ENCODE measurements at places on chromosomes 2 and 18.

DNA sequence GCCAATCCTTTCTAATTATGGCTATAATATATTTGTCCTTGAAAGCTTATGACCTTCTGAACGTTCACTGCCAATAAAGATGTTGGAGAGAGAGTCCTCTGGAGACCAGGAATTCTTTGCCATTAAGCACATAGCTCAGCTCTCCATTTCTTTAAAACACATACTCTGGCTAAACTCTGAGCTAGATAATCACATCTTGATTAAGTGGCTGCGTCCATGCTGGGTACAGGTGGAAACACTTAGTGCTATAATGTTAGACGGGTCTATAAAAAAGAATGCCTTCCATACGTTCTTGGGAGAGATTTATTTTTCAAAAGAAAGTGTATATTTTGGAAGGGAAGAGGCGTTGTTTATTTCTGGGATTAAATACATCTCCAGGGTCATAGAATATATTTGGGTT lies 314.5 kb downstream of the LPIN1 start:
- no peak for DNase-seq

GRCh38 chr2:28366496-28367282 lies 26.0 kb upstream of the FOSL2 start:
- DNase-seq: no peak

DNA sequence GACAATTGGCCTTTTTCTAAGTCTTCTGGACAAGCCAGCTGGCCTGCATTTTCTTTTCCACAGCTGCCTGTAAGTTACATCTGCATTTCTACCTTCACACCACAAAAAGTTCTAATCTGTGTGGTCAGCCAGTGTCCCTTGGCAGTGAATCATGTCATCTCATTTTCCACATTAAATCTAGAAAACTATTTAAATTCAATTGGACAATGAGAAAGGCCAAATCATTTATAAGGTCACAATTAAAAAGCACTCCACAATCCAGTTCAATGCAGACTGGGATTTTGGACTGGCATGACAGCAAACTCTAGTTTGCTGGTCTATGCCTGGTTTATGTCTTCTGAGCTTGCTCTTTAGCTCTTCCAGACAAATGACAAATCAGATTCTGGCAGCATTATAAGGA lies 494.2 kb upstream of the SPHKAP start:
- no peak for DNase-seq

DNA sequence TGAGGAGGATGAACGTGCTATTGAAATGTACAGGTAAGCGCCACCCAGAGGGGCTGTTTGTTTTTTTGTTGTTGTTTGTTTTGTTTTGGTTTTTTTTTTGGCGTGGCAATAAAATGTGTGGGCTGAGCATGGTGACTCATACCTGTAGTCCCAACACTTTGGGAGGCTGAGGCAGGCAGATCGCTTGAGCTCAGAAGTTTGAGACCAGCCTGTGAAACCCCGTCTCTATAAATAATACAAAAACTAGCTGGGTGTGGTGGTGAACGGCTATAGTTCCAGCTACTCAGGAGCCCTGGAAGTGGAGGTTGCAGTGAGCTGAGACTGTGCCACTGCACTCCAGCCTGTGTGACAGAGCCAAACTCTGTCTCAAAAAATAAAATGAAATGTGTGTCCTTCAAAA lies 6.2 kb downstream of the PDCL3 start:
- DNase-seq: no peak

DNA sequence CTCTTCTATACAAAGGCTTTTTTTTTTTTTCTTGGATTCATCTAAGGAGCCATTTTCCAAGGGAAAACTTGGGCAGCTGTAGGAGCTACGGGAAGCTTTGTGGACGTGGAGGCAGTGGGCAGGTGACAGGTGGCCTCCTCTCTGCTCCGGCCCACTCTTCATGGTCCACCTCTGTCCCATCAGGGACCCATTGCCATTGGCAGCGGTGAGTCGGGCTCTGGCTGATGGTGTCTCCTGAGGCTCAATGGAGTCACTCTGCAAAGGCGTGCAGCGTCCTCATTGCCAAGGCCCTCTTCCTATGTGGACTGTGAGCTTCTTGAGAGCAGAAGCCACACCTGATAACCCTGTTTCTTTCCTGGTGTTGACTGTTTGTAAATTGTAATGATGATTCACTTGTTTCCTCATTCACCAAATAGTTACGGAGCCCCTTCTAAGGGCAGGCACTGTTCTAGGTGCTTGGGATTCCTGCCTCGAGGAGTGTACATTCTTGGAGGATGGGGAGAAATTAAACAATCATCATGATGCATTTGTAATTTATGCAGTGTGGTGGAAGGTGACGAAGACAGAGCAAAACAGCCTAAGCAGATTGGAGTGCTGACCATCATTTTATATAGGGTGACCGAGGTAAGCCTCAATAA lies 240.3 kb upstream of the HS6ST1 start:
- no peak for DNase-seq

GRCh38 chr2:39135690-39136259 lies 14.9 kb upstream of the SOS1 start:
- DNase-seq: no peak

DNA sequence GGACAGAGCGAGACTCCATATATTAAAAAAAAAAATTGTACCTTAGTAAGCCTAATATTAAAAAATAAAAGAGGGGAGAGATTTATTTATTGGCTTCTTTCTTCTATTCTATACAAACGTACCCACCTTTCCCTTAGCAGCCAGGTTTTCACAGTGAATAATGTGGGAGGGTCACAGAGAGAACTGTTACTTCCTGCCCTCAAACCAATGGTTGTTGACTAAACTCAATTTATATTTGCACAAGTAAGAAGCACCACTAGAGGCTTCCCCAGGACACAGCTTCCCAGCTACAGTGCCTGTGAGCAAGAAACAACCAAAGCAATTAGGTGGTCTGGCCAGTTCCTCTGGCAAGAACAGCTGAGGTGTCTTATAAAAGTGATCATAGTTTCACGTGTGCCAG lies 28.9 kb upstream of the GALR1 start:
- DNase-seq: no peak

GRCh38 chr18:400456-400855 lies 100.0 kb downstream of the COLEC12 start:
- DNase-seq: no peak

DNA sequence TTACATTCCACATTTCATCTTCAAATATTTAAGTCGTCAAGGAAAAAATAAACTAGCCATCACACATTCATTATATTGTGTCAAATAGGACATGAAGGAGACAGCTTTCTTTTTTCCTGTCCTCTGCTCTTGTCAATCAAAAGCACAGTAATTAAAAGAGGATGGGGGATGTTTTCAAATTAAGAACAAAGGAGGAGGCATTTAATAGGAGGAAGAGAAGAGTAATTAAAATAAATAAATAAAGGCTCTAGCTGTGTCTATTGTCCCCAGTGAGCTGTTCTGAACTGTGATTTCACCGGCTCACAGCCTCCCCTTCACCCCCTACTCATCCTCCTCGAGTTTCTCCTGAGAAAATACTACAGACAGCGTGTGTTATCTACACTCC lies 1377.1 kb upstream of the PIK3C3 start:
- DNase-seq: no peak

DNA sequence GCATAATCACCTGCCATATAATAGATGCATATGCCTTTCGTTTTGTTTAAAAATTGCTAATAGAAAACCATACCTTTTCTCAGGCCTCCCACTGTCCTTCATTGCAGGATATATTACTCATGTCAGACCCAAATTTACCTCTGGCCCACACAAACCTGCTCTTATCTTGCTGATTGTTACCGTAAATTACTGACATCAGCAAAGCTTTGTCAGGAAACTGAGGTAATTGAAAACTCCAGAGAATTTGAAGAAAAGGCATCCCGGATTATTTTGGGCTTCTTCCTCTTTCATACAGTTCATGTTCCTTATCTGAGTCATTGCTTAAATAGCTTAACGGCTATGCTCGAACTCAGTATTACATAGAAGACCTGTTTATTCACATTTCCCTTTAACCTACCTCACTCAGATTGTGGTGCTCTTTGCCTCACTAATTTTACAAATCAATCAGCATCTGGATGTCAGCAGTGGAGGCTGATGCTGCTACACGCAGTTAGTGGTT lies 145.7 kb downstream of the ZEB2 start:
- no peak for DNase-seq

DNA sequence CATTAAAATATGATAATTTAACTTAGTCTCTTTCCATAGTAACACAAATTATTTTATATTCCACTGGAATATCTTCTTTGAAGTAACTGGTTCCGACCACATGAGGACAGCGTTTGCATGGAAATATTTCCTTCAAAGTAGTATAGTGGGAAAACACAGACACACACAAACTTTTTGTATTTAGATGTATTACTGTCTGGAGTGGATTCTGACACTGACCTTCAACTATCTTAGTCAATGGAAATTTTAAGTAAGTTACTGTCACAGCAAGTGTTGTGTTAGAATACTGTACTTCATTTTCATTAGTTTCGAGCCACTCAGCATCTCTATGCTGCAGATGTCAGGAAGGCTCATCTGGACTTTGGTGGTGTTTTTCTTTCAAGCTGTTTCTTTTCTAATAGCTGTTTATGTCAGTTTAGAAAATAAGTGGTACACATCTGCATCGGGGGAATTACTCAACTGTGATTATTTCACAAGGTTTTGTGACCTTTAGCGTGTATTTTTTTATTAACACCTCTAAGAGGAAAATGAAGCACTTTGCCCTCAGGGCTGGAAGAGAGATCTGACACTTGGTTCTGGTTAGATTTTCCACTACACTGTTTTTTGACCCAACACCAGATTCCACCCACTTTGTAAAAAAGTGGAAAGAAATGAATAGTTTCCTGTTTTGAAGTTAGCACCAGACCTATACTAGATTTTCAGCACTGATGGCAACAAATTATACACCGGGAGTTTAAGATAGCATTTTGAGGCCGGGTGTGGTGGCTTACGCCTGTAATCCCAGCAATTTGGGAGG lies 18.9 kb upstream of the THOC1 start:
- DNase-seq: no peak

DNA sequence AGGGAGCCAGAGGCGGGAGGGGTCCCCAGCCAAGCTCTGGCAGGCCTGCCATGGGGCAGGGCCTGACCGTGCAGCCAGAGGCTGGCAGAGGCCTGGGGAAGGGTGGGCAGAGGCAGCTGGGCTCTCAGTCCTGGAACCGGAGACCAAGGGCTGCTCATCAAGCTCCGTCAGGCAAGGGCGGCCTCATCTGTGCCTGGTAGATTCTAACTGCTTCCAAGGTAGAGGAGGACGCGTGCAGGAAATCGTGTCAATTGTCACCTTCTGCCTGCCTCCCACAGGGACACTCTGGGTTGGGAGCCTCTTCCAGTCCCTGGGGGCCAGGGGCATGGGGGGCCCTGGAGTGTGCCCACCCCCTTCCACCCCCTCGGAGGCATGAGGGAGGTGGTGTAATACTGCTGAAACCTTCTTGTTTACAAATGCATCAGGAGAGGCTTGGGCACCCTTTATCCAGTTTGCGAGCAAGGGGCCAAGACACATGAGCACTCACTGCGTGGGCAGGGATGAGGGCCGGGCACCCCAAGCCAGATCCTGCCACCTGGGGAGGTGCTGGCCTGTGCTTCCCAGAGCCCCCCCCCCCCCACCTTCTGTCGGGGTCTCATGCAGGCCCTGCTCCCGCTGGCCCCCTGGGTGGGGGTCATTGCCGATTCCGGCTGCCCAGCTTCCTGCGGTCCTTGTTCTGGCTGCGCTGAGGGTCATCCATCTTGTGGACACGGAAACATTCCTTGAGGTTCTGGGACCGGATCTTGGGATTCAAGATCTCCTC lies 9.0 kb downstream of the SNORC start:
- no peak for DNase-seq

DNA sequence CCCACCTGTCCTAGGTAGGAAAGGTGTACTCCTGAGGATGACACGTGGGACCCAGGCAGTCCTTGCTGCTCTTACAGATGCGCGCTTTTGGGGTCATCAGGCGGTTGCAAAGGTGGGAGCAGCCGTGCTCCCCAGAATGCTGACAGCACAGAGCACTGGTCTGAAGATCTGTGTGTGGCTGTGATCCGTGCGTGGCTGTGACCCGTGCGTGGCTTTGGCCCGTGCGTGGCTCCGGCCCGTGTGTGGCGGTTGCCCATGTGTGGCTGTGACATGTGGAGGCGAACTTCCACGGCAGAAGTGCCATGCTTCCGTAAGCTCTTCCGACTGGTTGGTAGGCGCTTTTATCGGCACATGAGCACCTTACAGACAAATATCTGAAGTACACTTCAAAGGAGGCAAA lies 270.0 kb downstream of the AGAP1 start:
- DNase-seq: no peak

DNA sequence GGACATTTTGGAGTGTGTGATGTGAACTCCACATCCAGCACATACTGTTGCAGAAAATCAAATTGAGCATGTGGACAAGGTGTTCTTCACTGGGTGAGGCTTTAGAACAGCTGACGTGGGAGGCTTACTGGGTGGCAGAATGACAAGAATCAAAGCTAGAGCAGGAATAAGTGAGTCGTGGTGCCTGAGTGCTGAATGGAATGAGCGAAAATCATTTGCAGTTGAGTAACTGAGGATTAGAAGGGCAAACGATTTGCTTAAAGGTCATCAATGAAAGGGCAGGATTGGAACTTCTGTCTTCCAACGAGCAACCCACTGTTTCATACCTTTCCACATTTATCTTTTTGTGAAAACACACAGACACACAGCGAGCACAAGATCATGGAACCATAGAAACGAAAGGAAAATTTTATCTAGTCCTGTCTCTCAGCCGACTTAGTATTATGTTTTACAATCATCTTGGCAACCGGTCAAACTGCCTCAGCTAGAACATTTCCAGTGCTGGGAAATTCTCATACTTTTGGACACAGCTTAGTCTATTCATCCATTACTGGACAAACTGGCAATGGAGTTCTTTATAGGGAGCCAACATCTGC lies 7.2 kb upstream of the DAW1 start:
- DNase-seq: no peak

- DNase-seq: no peak
These were observed 64.7 kb downstream of the EMILIN2 start for GRCh38 chr18:2911533-2911932.

DNA sequence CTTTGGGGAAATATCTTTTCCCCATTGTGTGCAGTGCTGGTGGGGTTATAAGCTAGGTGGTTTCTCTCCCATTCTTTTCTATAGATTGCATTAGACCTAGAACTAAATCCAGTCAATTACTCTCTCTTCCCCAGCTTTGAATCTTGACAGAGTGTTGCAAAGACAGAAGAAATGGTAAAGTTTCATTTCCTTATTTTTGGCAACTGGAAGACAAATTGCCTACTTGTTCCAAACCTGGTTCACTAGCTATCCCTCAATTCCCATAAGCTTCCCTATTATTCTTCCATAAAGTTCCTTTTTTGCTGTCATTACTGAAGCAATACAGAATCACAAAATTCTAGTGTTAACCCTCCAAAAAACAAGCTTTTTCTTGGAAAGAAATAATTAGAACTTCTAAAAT lies 94.0 kb upstream of the ITGA4 start:
- DNase-seq: no peak

- no peak for DNase-seq
These were observed 464 bp upstream of the FTCDNL1 start for GRCh38 chr2:199851501-199851810.

GRCh38 chr2:239305222-239305575 lies 95.6 kb downstream of the HDAC4 start:
- DNase-seq: no peak

Measured in NCI-H446 (cell line).